ENCODE measurements at places on chromosomes 11 and 22.
A peak's percentile ranks its signal among the peaks of the same experiment; 100 is the strongest.

- no peak for DNase-seq
These were observed 30.7 kb upstream of the CLDN5 start for GRCh38 chr22:19554834-19555404.

DNA sequence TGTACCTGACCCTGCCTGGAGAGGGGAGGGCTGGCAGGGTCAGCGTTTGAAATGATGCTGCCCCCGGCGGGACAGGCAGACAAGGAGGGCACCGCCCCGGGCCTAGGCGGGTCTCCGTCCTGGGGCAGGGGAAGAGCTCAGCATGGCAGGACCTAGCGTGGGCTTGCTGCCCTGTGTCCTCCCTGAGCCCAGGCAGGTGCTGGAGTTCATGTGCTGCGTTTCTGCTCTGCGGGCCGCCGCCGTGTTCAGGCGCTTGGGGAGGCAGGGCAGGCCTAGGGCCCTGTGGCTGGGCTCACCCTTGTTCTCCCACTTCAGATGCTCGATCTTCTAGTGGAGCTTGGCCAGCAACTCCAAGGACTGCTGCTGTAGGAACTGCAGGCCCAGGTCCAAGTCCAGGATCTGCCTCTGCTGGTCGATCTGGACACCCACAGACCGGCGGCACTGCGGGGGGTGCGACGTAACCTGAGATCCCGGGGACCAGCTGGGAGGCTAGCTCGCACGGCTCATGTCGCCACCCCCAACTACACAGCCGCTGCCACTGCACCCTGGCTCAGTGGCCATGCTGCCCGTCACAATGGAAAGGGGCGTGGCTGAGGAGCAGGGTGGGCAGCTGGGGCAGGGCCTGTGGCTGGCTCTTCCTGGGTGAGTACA, 84.4 kb downstream of the MED15 start:
- DNase-seq = peak; percentile 54

- no peak for DNase-seq
These were observed 5.3 kb downstream of the RELA start for GRCh38 chr11:65657426-65657825.

- no peak for DNase-seq
These were observed 42.0 kb downstream of the TCF20 start for GRCh38 chr22:42228483-42228882.

DNA sequence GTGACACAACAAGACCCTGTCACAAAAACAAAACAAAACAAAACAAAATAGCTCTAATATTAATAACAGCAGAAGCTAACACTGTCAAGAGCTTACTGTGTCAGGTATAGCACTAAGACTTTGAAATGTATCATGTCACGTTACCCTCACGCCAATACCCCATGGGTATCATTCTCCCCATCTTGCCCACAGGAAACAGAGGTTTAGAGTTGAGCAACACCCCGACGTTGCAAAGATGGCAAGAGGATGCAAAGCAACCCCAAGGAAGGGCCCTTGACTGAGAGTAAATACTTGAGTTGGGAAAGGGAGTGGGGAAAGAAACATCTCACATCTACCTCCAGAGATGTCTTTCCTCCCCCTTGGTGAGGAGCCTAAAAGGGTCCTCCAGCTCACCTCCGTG, 366.8 kb downstream of the LARGE1 start:
- DNase-seq = no peak

DNA sequence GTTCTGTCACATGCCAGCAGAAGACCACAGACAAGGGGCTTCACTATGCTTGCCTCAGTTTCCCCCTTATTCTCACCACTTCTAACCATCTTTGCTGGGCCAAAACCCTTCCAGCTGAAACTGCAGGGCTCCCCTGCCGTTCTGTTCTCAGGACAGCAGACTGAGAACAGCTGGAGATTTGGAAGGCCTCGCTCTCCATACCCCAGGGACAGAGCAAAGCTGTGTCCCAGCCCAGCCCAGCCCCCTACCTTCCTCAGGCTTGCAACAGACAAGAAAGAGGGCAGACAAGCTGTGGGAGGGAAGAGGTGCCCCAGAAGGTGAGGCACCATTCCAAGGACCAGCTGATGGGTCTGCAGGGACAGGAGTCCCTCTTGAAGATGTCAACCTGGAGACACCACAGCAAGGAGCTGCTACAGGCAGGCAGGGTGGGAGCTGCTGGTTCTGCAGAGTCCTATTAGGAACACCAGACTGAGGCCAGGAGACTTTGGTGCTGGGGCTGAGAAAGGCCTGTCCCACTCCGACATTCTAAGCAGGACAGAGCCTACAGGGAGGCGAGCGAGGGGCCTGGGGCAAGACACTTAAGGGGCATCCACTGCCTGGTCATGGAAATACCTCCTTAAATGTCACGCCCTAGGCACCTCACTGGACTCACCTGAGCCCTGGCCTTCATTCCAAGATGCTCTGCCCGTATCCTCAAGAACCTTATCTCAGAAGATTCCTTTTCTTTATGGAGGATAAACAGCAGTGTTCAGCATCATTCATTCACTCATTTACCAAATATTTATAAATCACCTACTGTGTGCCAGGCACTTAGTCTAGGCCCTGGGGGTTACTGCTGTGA, 6.9 kb downstream of the SCN2B start:
- no peak for DNase-seq

GRCh38 chr22:30420347-30421125, 5.0 kb upstream of the MTFP1 start:
- no peak for DNase-seq

- no peak for DNase-seq
These were observed 16.0 kb upstream of the POU2AF1 start for GRCh38 chr11:111395081-111395480.

DNA sequence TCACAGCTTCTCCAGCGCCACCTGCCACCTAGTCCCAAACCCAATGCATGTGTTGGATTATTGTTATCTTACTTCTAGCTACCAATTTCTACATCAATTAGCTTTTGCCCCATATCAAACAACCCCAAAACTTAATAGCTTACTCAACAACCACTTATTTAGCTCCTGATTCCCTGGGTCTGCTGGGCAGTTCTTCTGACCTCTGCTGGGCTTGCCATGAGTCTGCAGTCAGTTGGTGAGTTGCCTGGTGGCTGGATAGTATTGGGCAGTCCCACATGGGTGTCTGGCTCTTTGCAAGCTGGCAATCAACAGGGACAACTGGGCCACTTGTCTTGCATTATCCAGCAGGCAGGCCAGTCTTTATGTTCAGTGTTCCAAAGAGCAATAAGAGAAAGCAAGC, 13.6 kb upstream of the MS4A15 start:
- DNase-seq = no peak

- no peak for DNase-seq
These were observed 52.3 kb downstream of the TST start for GRCh38 chr22:36966851-36967540.

- DNase-seq = peak; percentile 67
These were observed 181.2 kb upstream of the API5 start for GRCh38 chr11:43130616-43131015.

- DNase-seq = no peak
These were observed 82.1 kb downstream of the EMSY start for GRCh38 chr11:76526878-76527277.

DNA sequence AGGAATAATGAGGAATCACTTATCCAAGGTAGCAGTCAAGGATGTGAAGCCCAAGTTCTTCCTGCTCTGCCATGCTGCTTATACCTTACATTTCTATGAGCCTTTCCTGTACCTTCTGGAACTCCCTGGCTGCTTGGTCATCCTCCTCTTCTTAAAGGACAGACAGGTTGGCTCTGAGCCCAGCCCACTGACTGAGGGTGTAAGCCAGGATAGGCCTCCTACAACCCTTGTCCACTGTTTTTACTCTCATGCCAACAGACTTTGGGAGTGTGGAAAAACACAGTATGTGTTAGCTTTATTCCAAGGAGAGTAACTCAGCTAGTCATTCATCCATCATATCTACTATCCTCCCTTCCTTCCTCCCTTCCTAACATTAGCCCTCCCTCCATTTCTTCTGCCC, 47.5 kb downstream of the IRAG1 start:
- no peak for DNase-seq

DNA sequence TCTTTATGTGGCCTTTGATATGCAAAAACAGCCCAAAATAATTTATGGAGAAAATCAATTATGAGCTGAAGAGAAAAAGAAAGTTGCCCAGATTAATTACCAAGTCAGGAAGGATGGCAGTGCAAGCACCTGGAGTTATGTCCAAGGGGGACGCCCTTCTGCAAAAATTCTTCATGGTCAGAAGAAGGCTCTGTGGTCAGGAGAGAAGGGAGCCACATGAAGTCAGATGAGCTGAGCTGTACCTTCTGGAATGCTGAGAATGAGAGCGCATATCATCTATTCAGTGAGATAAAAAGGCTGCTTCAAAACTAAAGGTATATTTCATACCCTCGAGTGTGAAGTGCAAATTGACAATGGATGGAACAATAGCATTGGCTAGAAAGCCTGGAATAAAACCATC, 607.4 kb downstream of the NTM start:
- no peak for DNase-seq

- DNase-seq = no peak
These were observed 185.2 kb downstream of the TBC1D22A start for GRCh38 chr22:46947516-46948257.

DNA sequence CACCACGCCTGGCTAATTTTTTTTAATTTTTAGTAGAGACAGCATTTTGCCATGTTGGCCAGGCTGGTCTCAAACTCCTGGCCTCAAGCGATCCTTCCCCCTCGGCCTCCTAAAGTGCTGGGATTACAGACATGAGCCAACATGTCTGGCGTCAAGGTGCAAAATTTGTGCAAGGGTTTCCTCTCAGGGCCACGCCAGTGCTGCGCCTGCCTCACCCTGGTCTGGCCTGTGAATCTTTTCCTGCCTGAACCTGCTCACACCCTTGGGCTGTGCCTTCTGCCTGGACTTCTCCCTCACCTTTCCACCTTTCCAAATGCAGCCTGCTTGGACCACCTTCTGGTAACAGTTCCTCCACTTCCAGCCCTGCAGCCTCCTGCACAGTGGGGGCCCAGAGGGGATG, 43.4 kb downstream of the MCM5 start:
- DNase-seq = no peak
